Stimulated activated CD8-positive, alpha-beta memory T cell treated with anti-CD3 and anti-CD28 coated beads, Interleukin-2, amount 100 ng/mL, for 1 hour (primary cell): ENCODE measurements at places on chromosomes 13 and 19.

- DNase-seq = no peak
Measured at GRCh38 chr13:33169273-33169980, 116.1 kb downstream of the STARD13 start.

- no peak for DNase-seq
Measured at GRCh38 chr13:75135325-75135825, 346.6 kb downstream of the TBC1D4 start.

DNA sequence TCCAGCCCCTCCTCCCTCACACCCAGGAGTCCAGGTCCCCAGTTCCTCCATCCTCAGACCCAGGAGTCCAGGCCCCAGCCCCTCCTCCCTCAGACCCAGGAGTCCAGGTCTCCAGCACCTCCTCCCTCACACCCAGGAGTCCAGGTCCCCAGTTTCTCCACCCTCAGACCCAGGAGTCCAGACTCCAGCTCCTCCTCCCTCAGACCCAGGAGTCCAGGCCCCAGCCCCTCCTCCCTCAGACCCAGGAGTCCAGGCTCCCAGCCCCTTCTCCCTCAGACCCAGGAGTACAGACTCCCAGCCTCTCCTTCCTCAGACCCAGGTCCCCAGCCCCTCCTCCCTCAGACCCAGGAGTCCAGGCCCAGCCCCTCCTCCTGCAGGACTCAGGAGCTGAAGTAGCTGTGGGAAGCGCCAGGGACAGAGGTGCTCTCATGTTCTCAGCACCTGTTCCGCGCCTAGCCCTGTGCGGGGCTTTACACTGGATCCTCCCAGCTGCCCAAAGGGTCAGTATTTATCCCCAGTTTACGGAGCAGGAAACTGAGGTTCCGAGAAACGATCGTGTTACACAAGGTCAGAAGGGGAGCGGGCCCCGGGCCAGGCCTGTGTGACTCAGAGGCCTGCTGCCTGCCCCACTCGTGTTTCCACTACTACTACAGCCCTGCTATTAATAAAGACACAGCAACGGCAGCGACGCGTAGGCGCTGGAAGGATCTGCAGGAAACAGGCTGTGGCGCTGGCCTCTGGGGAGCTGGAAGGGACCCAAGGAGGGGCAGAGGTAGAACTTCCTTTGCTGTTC lies 1.7 kb upstream of the SBK3 start:
- DNase-seq = no peak

GRCh38 chr13:33178209-33178840 lies 107.2 kb downstream of the STARD13 start:
- no peak for DNase-seq

DNA sequence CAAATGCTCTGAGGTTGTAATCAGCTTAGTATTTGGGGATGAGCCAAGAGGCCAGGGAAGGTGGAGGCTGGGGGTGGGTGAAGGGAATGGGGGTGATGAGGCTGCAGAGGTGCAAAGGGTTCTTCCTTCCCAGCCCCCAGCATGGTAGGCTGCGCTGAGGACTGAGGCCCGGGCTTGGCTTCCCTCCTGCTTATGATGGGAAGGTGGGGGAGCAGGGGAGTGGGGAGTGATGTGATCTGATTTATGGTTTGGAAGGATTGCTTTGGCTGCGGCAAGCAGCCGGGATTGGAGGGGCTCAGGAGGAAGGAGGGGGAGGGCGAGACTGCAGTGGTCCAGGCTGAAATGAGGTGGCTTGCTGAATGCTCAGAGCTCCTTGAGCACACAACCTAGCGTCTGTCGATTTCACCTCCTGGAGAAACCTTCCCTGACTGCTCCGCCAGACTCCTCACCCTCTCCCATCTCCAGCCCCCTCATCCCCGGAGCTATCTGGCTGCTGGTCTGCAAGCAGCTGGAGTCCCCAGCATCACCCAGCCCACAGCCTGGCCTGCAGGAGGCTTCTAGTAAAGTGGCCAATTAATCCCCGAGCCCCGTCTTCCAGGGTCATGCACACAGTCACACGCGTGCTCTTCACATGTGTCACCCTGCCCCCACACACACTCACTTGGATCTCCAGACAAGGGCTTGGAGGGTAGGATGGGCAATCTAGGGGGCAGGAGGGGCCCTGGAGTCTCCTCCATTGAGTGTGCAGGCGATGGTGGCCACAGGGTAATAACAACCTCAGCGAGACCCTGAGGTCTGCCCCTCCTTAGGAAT lies 757 bp upstream of the CLEC11A start:
- no peak for DNase-seq

- DNase-seq = no peak
Measured at GRCh38 chr13:71591374-71591773, 275.6 kb downstream of the DACH1 start.

- no peak for DNase-seq
Measured at GRCh38 chr19:11356676-11357550, 1.7 kb downstream of the PLPPR2 start.

- DNase-seq = no peak
Measured at GRCh38 chr13:73223372-73223781, 164.6 kb downstream of the KLF5 start.

- DNase-seq = no peak
Measured at GRCh38 chr13:51780099-51780498, 23.9 kb downstream of the DHRS12 start.

GRCh38 chr19:35557539-35558399 lies 5.7 kb downstream of the ATP4A start:
- peak; percentile 26 for DNase-seq

DNA sequence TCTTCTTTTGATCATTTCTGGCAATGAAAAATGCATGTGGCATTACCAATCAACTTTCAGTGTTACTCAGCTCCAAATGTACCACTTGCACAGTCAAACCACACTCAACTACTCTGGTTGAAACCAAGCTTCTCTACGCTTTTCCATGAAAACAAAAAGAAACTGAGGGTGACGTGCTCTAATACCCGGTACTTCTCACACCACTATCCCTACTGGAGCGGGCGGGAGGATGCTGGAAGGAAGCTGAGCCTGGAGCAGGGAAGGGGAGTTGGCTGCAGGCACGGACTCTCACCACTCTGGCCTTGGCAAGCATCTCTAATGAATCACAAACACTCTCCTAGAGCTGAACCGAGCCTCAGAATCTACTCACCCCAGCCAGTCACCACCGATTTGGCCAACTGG lies 48.2 kb downstream of the STK24 start:
- DNase-seq = no peak
